Retina (tissue), 1 donor: ENCODE measurements at places on chromosomes 2 and 18.

GRCh38 chr2:200466425-200467418 lies 43.1 kb downstream of the KCTD18 start:
- DNase-seq = no peak

DNA sequence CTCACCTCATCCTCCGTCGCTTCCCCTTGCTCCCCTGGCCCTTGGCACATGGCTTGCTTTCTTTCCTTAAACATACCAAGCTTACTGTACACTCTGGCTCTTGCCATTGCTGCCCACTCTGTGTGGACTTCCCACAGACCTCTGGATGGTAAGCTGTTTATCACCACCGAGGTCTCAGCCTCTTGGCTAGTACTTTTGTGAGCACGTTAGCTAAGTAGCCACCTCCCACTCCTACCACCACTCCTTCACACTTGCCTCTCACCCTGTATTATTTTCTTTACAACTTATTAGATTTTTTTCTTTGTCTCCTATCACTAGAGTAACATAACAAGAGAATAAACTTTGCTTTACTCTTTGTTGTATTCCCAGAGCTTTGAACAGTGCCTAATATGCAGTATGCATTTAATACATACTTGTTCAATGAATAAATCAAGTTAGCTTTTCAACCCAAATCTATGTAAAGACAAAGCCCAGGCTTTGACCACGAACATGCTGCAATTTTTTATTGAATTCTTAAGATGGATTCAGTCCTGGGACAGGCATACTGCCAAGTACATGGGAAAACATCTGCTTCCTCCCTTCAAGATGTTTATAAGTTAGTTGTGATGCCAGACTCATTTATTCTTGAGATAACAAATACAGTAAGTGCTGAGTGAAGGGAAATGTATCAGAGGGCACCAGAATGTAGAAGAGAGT lies 25.0 kb upstream of the MSGN1 start:
- DNase-seq = no peak

- DNase-seq = no peak
Measured at GRCh38 chr2:241309684-241310117, 5.8 kb downstream of the HDLBP start.

DNA sequence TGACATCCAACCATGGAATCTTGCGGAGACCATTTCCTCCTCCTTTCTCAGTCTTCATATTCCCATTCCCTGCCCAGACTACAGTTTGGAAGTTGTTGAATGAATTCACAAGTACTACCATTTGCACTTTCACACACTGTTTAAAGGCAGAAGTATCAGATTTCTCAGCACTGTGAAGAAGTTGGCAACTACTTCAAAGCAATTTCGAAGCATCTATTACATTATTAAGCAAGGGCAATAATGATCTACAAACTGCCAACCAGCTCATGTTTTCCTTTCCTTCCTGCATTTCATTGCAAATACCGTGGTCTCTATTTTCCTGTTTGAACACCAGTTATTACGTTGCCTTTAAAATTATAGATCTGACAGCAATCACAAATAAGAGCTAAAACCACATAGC lies 105.5 kb downstream of the IRS1 start:
- no peak for DNase-seq

GRCh38 chr2:38959938-38960608 lies 70.4 kb downstream of the ARHGEF33 start:
- peak; percentile 91 for DNase-seq

DNA sequence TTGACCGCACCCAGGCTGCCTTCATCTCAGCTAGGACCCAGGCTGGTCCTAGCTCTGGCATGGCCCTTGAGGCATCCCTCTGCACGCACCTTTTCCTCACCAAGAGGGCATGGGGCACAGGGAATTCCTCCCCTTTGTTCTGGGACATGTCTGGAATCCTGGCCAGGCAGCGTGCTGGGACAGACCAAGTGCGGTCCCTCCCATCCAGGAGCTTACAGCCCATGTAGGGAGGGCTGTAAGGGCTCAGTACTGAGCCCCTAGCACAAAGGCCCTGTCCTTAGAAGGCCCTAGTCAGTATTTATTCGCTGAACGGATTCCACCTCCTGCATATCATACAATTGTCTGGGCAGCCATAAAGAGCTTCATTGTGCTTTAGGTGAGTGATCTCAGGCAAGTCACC lies 3.0 kb downstream of the TMEM37 start:
- DNase-seq = no peak

GRCh38 chr2:181356526-181357130 lies 100.6 kb upstream of the ITGA4 start:
- DNase-seq = no peak

- no peak for DNase-seq
Measured at GRCh38 chr2:74984947-74985637, 26.6 kb downstream of the POLE4 start.

DNA sequence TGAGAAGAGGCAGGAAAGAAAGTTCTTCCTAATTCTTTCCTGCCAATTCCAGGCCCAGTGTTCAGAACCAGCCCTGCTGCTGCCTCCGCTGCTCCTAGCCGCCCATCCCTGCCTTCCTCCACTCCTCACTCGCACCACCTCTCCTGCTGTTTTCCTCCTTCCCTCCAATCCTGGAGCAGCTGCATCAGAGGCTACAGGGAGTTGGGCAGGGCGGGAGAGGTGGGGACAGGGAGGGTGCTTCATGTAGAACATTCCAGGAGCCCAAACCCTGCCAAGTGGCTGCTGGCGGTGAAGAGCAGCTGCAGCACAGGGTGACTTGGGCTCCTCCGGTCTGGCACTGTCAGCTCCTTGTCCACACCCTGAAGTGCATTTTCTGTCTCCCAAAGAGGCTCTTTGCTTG lies 176.3 kb downstream of the TNS1 start:
- no peak for DNase-seq

GRCh38 chr2:168736649-168737445 lies 65.6 kb upstream of the NOSTRIN start:
- peak; percentile 39 for DNase-seq

DNA sequence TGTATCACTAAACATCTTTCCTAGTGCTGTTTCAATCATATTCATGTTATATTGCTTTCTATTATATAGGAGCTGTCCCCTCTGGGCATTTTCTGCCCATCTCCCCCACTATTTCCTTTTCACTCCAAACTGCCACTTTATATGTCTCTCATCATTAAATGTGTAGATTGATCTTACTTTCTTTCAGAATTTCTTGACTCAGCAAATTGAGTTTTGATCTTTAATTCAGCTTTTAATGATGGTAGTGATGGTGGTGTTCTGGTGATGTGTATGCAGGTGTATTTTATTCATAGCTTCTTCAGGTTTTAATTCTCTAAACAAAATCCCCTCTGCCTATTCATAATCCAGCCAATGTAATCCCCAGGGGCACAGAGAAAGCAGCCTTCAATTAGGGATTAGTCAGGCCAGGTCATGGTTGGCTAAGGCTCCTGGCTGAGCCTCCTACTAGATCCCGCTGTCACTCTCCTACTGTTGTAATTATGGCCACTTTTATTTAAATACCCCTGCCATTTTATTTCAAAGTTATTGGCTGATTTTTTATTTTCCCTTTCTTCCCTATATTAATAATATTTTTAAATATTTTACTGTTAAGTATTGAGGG lies 325.4 kb downstream of the SPAG16 start:
- no peak for DNase-seq

- no peak for DNase-seq
Measured at GRCh38 chr2:120832296-120833070, 96.8 kb downstream of the GLI2 start.

GRCh38 chr18:24826605-24827004 lies 366.2 kb downstream of the HRH4 start:
- DNase-seq = no peak

GRCh38 chr2:3244486-3244885 lies 133.1 kb downstream of the EIPR1 start:
- no peak for DNase-seq

DNA sequence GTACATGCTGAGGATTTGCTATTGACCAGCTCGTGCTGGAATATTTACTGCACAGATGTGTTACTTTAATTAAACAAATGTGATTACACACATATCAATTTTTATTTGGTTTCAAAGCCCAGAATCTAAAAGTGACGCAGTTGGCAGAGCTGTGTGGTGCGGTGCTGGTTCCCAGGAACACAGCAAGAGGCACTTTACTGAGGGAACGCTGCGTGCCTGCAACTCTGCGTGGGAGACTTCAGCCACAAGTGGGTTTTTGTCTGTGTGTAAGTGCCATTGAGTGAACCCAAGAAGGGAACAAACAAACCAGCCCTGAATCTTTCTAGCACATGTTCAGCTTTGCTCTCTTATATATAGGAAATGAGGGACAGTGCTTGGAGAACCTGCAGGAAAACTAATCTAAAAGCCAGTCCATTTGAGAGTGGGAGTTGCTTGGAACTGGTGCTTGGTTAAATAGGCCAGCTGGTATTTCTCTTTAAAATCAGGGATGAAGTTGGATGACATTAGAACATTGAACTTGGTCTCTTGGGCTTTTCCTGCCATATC lies 196.6 kb upstream of the CELF4 start:
- no peak for DNase-seq

DNA sequence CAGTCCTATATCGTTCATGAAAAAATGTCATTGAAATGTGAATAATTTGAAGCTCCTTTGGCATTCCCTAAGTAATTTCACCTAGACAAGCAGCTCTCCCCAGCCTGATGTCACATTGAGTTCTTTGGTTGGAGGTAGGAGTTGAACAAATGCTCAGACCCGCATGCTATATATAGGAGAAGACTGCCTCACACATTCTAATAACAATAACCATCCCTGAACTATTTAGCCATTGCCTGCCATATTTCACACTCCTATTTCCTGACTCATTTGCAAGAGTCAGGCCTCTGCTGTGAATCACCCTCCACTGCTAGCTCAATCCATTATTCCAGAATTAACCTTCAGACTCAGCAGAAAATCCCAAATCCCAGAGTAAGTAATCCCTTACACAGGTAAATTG lies 256.6 kb upstream of the ACVR2A start:
- DNase-seq = no peak

DNA sequence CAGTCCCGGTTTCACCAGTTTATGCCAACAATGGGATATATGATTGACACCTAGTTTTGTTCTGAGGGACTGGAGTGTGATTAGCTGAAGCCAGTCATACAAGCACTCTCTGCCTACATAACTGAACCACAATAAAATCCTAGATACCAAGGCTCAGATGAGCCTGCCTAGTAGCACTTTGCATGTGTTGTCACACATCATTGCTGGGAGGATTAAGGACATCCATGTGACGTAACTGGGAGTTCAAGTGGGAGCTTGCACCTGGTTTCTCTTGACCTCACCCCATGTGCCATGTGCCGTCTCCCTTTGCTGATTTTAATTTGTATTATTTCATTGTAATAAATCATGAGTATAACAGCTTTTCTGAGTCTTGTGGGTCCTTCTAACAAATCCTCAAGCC lies 90.3 kb downstream of the TMEM163 start:
- no peak for DNase-seq

- DNase-seq = no peak
Measured at GRCh38 chr2:60628615-60629304, 75.3 kb upstream of the BCL11A start.

GRCh38 chr2:240960971-240961876 lies 37.2 kb upstream of the SNED1 start:
- peak; percentile 69 for DNase-seq

DNA sequence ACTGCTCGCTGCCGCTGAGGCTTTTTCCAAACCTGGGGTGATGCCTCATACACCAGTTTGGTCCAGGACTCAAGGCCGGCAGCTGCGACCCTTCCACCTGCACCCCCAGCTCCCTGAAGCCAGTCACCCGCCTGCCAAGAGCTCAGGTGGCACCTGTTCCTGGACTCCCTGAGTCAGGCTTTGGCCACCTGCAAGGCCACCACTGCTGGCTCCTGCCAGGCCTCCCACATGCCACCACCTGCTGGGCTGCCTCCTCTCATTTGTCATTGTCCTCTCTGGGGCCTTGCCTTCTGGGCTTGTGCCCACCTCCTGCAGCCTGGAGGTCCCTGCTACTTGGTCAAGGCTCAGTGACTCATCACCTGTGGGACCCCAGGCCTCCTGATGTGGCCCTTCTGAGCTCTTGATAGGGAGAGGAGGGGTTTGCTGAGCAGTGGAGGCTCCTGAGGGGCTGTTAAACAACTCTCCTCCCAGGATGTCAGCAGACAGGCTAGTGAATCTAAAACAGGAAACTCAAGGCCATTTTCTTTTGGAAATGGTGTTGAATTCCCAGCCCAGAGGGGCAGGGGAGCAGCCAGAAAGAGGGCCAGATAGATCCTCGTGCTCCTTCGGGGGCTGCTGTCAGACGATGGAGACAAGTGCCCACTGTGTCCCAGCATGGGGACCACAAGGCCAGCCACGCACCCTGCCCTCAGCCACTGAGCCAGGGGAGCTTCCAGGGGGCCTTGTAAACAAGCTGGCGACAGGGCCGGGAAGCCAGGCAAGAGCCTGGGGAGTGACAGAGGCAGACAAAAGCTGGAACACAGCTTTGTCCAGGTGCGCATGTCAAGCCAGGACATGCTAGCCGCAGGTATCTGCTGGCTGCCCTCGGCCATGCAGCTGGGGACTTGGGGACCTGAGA lies 416.8 kb downstream of the LRATD1 start:
- no peak for DNase-seq

DNA sequence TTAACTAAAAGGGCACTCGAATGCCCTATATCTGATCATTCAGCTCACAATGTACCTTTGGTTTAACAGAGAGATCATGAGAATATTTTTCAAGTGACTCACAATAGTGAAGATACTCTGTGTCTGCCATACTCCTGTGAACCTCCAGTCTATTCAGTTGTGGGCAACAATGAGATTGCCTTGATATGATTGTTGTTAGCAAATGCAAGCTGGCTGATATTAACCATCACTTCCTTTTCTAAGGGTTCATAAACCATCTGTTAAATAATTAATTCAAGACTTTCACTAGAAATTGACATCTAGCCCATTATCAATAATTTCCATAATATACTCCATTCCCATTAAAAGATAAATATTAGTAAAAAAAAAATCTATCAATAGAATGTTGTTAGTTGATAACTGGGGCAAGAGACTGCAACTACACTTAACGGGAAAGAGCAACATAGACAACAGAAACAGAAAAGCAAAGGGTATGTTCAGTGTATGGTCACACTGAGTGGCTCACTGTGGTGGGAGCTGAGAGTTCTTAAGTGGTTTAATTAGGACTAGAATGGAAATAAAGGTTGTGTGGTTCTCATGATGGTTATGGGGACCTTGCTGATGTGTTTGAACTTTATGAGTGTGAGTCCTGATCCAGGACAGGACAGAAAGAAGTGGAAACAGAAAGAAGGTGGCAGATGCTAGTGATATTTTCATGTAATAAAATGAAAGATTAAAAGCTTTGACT lies 11.9 kb downstream of the IL18RAP start:
- no peak for DNase-seq

DNA sequence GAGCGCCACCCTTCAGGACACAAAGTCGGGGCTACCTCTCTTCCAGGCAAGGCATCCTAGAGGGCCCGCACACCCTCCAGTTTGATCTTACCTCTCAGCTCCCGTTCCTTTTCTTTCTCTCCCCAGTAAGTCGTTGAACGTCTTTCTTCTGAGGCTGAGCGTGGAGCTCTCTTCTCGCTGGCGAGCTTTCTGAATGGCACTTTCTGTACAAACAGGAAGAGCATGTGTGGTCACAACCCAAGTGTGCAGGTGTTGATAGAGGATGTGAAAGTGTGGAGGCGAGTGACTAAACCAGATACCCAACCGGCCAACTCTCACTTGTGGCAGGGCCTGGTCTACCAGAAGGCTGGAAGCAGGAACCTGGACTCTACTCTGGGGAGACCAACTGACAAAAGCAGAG lies at the start of gene AFF3:
Gene AFF3 (minus strand): TSS at position 198 of the 400 bp plus-strand sequence. CDS start 38,136 bp downstream, outside the sequence.
- DNase-seq = no peak

- DNase-seq = no peak
Measured at GRCh38 chr2:212269005-212269404, 269.6 kb downstream of the ERBB4 start.
